ENCODE measurements at places on chromosomes 16 and 17.

GRCh38 chr17:74754832-74755231 is 6.4 kb downstream of the NHERF1 start:
- no peak for DNase-seq

- peak; percentile 86 for DNase-seq
These were observed 16.5 kb upstream of the PRM1 start for GRCh38 chr16:11297492-11298142.

DNA sequence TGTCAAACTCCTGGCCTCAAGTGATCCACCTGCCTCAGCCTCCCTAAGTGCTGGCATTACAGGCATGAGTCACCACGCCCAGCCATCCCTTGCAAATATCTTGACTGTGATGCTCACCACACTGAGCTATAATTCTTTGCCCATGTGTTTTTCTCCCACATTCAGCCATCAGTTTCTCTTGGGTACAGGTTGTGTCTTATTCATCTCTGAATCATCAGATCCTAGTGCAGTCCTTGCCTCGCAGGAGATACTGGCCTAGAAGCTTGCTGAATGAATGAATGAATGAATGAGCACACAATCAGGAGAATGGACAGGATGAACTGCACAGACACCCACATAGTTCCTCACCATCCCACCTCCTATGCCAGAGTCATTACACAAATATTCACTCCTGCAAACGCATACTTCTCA is 24.4 kb upstream of the ETV4 start:
- DNase-seq, result no peak

DNA sequence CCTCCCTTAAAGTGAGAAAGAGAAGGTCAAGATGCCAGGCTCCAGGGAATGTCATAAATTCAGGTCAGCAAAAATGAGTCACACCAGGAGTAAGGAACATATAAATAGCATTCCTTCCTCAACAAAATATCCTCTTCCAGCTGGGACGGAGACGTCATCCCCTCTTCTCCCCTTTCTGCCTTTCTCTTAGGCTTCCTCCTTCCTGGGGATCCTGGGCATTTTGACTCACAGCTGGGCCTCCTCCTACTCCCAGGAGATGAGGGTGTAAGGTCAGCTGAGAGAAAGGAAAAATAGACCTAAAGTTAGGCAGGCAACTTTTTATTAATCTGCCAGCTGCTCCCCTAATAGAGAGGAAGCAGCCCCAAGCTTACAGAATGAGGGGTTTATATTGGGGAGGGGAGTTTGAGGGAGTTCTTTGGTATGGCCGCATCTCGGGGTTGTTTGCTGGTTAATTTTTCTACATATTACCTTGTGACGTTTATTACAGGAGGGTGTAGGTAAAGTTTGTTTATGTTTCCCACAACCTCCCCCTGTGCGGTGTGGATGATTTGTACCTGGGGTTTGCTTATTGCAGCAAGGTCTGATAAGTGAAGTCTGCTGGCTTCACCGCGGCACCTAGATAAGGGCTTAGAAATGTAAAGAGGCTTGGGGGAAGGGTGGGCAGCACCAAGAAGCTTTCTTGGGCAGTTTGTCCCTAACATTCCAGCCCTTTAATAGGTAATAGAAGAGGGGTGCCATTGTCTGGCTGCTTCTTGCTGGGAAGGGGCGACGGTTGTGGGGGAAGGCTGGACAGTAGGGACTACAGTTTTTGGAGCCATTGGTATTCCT is 7.1 kb upstream of the ZNF747 start:
- no peak for DNase-seq

- no peak for DNase-seq
These were observed 502.8 kb upstream of the CDH11 start for GRCh38 chr16:65624666-65625065.

DNA sequence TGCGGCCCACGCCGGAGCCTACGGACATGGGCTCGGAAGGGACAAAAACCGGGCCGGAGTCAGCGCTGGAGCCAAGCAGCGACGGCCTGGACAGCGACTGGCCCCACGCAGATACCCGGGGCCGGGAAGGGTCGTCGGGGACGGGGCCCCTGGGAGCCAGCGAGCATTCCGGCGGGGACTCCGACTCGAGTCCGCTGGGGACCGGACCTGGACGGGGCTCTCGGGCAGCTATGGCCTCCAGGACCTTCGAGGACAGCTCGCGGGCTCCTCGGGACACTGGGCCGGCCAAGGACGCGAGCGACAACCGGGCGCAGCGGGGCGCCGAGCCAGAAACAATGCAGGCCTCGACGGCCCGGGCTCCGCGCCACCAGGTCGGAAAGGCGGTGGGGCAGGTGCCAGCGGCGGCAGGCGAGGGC is 1.0 kb downstream of the MYO15B start:
- no peak for DNase-seq

DNA sequence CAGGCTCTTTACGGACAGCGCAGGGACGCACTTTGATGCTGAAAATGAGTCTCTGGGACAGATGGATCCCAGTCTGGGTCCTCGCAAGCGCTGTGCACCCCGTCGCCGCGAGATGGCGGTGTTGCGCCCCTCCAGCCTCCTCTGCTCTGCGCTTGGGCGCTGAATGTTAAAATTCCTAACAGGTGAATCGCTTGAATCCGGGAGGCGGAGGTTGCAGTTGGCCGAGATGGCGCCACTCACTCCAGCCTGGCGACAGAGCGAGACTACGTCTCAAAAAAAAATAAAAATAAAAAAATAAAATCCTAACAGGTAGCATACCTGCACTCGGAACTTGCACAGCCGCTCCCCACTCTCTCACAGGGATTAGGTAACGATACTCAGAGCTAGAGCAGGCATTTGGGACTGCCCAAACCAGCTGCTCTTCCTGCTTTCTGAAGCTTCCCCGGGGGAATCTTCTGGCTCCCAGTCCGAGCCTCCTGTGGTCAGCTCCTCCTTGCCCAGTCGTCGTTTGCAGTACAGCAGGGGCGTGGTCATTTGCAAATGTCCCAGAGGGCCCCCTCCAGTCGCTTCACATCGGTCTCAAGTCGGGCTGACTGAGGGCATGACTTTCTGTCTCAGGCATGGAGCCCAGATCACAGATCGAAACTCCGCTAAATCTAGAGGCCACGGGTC is 26.2 kb upstream of the OSGIN1 start:
- no peak for DNase-seq

DNA sequence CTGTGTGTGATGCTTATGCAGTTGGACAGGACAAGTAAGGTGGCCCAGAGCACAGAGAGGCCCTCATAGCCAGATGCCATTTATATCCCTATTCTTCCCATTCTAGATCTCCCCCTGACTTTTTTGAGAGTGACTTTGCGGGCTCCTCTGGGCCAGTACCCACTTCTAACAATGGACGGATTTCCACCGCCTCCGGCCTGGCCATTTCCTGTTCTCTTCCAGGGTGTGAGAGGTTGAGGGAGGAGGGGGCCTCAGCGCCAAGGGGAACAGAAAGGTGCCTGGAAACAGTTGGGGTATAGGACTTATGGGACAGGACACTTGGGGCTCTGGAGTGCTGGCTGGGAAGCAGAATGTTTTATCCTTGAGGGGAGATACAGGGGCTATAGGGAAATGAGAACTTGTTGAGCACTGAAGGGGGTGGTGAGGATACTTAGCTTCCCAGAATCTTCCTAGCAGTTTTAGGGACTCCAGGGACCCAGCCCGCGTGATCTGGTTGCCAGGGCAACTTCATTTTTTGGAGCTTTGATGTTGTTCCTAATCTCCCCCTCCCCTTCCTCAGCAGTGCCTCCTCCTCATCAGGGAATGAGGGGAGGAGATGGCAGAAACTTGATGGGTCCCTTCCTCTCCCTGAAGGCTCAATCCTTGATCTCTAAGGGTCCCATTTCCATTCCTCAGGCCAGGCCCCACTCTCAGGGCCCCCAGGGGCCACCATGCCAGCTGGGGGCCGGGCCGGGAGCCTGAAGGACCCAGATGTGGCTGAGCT is 3.6 kb downstream of the TAOK2 start:
- DNase-seq, result no peak

DNA sequence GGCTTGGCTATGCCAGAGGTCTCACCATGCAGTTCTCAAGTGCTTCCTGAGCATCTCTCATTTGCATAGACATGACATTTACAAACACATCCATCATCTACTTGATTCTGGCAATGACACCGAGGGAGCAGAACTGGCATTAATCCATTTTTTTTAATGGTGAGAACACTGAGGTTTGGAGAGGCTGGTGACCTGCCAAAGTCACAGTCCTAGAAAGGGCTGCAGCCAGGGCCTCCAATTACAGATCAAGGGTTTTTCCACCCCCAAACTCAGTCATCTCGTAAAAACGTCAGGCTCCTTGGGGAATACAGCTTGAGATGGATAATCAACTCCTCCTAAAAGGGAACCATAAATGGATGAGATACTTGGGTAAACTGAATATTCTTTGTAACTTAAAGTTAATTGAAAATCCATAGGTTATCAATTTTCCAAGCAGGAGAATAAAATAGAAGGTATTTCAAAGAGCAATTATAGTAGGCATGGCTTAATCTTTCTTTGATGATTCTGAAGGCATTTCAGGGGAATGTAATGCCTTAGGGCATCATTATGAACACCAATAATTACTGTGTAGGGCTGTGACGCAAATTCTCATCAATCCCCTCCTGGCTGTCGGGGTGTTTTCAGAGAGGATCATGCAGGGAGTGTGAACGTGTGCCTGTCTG is 9.4 kb upstream of the MEOX1 start:
- DNase-seq, result no peak

DNA sequence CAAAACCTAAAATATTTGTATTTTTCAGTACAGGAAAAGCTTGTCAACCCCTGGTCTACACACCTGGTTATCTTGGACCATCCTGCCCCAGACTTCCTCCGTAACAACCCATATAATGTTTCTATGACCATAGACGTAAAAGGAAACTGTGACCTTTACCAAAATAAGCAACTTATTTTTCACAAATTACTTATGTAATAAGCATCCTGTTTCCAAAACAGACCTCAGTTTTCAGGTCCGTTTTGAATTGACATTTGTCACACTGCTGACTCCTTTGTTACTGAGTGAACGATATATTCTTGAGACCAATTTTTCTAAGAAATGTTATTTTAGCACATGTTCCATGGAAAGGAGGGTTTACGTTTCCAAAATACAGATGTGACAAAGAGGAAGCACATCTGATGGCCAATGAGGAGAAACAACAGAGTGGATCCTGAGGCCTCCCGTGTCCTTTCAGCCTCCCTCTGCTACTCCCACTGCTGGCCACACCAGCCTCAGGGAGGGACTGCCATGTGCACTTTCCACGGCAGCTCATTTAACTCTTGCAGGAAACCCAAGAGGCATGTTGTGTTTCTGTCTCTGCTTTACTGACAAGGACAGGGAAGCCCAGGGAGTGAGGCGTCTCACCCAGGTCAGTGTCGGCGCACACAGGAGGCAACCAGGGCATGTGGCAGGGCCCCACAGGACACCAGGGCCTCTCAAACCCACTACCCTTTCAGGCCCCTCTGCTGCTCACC is 20.1 kb upstream of the ALDH3A1 start:
- DNase-seq, result no peak

- no peak for DNase-seq
These were observed 172.9 kb downstream of the STX8 start for GRCh38 chr17:9402590-9403199.

- no peak for DNase-seq
These were observed 8.2 kb upstream of the RNFT1 start for GRCh38 chr17:59972778-59973177.

DNA sequence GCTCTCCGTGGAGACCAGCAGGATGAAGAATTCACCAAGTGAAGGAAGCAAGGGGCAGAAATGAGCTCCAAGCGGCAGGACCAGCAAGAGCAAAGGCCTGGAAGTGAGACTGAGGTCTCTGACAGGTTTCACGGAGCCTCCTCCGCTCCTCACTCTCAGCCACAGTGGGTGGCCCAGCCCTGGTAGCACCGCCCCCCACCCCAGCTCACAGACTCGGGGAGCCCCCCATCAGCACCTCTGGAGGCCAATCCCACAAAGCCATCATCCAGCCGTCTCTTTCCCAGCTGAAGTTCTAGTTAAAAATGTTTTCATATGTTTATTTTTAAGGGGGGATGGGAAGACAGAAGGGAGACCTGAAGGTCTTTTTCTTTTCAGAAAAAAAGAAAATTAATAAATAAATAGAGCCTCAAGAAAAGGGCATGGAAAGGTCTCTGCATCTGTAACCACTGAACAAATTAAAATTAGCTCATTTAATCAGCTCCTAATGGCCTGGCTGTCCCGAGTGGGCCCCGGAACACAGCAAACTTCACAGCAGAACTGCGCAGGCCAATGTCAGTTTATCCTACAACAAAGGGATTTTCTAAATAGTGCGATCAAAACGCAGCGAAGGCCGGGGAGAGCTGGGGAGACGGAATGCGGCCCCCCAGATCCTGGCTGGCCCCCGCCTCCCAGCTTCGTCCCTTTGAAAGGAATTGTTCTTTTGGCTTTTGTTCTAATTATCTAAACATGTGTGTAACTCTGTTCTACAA is 190.3 kb downstream of the ZNF423 start:
- peak; percentile 18 for DNase-seq

DNA sequence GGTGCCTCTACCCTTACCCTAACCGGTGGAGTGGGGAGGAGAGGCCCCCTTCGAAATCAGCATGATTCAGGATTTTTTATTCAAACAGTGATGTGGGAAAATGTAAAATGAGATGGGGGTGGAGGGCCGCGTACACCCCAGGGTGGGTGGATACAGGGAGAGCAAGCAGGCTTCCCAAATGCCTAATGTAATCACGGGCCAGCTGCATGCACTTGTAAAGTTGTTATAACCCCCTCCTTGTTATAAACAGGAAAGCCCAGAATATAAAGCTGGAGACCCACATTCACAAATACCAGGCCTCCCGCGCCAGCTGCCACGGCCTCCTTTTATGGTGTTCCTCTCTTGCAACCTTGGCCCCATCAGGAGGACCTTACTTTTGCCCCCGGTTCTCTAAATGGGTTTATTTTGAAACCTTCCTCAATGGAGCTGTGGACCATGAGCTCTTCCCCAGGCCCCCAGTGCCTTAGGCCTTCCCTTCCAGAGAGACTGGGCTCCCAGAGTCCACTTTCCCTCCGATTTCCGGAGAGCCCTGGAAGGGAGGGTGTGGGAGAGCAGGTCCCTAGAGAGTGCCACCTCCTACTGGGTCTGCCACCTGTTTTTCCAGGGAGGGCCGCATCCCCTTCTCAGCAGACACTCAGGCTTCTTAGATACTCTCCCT is 906 bp upstream of the FOXL1 start:
- DNase-seq, result no peak

GRCh38 chr17:4577386-4577993 is 6.8 kb upstream of the SMTNL2 start:
- DNase-seq, result no peak

GRCh38 chr16:66604376-66605176 is at the start of gene CMTM3:
CMTM3 (plus strand) TSS chr16:66604704; CDS start chr16:66604806, 102 bp downstream.
- peak; percentile 82 for DNase-seq

GRCh38 chr17:44197980-44198720 is 1.5 kb downstream of the ATXN7L3 start:
- DNase-seq, result no peak

- no peak for DNase-seq
These were observed 34.6 kb downstream of the DCUN1D3 start for GRCh38 chr16:20865420-20866131.

GRCh38 chr16:16828913-16829398 is 450.0 kb downstream of the NPIPA7 start:
- DNase-seq, result no peak

DNA sequence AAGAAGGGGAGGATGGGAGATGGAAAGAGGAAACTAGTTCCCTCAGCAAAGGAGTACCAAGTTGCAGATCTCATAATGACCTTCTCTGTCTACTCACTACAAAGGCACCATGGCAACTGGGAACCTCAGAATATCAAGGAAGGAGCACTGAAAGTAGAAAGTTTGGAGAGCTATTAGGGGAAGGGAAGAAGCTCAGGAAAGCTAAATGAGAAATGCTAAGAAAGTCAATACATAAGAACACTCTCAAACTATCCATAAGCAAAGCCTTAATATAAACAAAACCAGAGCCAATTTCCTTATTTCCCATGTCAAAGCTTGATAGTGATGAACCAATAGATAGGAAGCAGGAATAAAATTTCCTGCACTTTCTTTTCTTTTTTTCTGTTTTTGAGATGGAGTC is 57.9 kb upstream of the C17orf78 start:
- DNase-seq, result no peak

Measured in natural killer cell treated with Interleukin-12 subunit alpha and Interleukin-12 subunit beta and Interleukin-15 and Interleukin-18, amount 100 ng/mL, for 72 hours (primary cell).